ENCODE measurements at places on chromosomes 2 and 18. TPM values are rescaled to one million over a fixed set of nuclear protein-coding genes. Genes with fewer than 3 reads are reported as not detected.

Gene RIT2
- not detected for total RNA-seq

Gene BOLA3
- total RNA-seq: 97.0 TPM

Gene MC2R
- not detected for total RNA-seq

Gene C2orf15
- 2.3 TPM for total RNA-seq

Gene ANKRD30BL
- total RNA-seq: 0.14 TPM

Gene MAP2
- 1.2 TPM for total RNA-seq

Gene SNORC
- total RNA-seq: 3.8 TPM

Gene SULT1C4
- 9.3 TPM for total RNA-seq

- no peaks in the 10 kb centered on the region for H3K4me1 ChIP-seq
- no peaks in the 10 kb centered on the region for H3K36me3 ChIP-seq
- H3K27me3 ChIP-seq: no peaks in the 10 kb centered on the region
- peak; percentile 72 for DNase-seq
- H3K27ac ChIP-seq: no peak overlapping the region
Observed at GRCh38 chr2:146927080-146927711, 917.6 kb upstream of the ACVR2A start.

- H3K36me3 ChIP-seq: no peaks in the 10 kb centered on the region
- peaks cover 20% of the 10 kb centered on the region for H3K4me1 ChIP-seq
- peak; percentile 96 for DNase-seq
- H3K27me3 ChIP-seq: no peaks in the 10 kb centered on the region
Observed at GRCh38 chr18:63161761-63162195, 157.8 kb downstream of the BCL2 start.

DNA sequence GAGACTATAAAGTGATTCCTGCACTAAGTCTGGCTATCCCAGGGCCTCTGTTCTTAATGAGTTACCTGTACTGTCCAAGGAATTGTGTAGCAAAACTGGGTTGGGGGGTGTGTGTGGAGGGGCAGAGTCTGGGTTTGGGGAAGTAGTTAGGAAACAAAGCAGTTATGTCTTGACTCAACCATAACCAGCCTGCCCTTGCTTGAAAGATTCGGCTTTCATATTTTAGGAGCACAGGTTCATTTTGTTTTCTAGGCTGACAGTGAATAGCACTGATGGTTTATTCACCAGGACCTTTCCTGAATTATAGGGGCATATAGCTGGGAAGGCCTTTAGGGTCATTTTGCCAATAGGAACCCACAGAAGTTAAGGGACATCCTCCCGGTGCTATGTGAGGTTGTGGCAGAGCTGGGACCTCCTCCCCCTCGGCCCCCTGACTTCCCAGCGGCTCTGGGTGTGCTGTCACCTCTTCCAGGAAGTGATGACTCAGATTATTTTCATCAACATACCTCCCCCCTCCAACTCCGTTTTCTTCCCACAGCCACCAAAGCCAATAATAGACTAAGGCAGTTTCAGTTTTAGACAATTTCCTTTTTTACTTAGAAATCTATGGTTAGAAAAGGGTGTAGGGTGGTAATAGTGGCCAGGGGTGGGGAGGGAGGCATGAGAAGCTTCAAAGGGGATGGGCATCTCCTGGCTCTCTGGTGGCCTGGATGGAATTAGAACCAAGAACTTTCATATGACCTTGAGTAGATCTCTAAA is 44.8 kb downstream of the SETBP1 start:
- no peaks in the 10 kb centered on the region for H3K36me3 ChIP-seq
- peak overlapping the region; percentile 37 for H3K27ac ChIP-seq
- DNase-seq: peak; percentile 56
- H3K4me3 ChIP-seq: no peak overlapping the region
- no peaks in the 10 kb centered on the region for H3K27me3 ChIP-seq

GRCh38 chr2:143312441-143312840 is 183.2 kb downstream of the ARHGAP15 start:
- no peaks in the 10 kb centered on the region for H3K4me1 ChIP-seq
- DNase-seq: no peak
- H3K27ac ChIP-seq: no peak overlapping the region
- H3K4me3 ChIP-seq: no peak overlapping the region
- H3K36me3 ChIP-seq: no peaks in the 10 kb centered on the region

- DNase-seq: no peak
- peaks cover 20% of the 10 kb centered on the region for H3K4me1 ChIP-seq
- no peaks in the 10 kb centered on the region for H3K36me3 ChIP-seq
- H3K4me3 ChIP-seq: no peak overlapping the region
- H3K27me3 ChIP-seq: peaks cover 17% of the 10 kb centered on the region
Observed at GRCh38 chr2:44682459-44682858, 259.0 kb upstream of the SIX3 start.

- peak; percentile 62 for DNase-seq
- peaks cover 18% of the 10 kb centered on the region for H3K4me1 ChIP-seq
- H3K27me3 ChIP-seq: no peaks in the 10 kb centered on the region
- no peaks in the 10 kb centered on the region for H3K36me3 ChIP-seq
Observed at GRCh38 chr2:172674034-172674967, 61.3 kb upstream of the RAPGEF4 start.

- H3K27me3 ChIP-seq: no peaks in the 10 kb centered on the region
- no peaks in the 10 kb centered on the region for H3K36me3 ChIP-seq
- H3K27ac ChIP-seq: no peak overlapping the region
- DNase-seq: no peak
- H3K4me1 ChIP-seq: no peaks in the 10 kb centered on the region
Observed at GRCh38 chr18:52999633-53000032, 659.6 kb downstream of the DCC start.

DNA sequence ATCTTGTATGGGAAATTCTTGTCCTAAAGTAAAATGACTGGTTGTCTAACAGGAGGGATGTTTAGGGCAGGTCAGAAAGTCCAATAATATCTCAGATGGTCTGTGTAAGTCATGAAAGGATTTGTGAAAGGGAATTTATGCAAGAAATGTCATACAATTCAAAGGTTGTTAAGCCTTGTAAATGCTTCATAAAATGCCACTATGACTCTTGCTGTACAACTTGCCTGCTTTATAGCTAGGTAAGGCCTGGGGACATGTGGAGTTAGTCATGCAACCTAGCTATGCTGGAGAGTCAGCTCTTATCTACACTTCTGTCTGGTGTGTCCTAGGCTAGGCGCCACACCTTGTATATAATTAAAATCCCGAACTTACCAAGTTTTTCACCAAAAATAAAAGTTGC is 36.9 kb upstream of the VWA3B start:
- no peak for DNase-seq
- H3K4me1 ChIP-seq: no peaks in the 10 kb centered on the region
- no peak overlapping the region for H3K4me3 ChIP-seq
- H3K36me3 ChIP-seq: no peaks in the 10 kb centered on the region

DNA sequence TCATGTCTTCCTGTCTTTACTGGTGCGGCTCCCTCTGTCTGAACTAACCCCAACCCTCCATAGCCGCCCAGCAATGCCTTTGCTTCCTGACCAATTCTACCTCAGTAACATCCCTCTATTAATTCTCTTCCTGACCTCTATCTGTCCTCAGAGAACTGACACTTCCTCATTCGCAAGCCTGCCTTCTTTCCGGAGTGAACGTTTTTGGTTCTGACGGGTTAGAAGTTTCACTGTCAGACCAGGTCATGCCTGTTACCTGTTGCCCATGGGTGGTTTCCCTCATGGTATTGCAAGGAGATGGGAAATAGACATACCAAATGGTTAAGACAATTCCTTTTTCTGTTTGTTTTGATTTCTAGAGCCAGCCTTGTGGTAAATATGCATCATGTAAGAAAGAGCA is 453.4 kb upstream of the SLC14A2 start:
- H3K27me3 ChIP-seq: peaks cover 17% of the 10 kb centered on the region
- no peak overlapping the region for H3K4me3 ChIP-seq
- H3K36me3 ChIP-seq: no peaks in the 10 kb centered on the region
- DNase-seq: no peak

DNA sequence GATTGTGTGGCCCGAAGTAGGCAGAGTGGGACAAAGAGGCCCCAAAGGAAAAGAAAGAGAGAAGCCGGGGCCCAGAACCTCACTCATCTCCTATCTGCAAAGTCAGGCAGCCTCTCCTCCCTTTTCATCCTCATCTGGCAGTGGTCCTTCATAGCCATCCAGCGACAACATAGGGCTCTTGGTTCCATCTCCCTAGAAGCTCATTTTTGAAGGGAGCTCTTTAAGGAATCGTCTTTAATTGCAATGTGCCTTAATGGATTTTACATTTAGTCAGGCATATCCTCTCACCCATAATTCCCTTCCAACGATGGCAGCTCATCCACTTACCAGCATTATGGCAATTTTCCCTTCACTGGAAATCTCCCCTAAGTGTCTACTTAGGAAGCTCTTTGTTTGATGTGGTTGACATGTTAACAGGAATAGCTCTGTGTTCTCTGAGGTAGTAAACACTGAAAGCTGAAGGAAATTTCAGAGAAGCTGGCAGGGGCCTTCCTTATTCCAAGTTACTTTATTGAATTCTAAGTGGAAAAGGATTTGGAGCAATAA is 780.6 kb downstream of the TSN start:
- peaks cover 3% of the 10 kb centered on the region for H3K4me1 ChIP-seq
- H3K36me3 ChIP-seq: no peaks in the 10 kb centered on the region
- no peak for DNase-seq
- H3K27me3 ChIP-seq: no peaks in the 10 kb centered on the region
- H3K4me3 ChIP-seq: no peak overlapping the region

DNA sequence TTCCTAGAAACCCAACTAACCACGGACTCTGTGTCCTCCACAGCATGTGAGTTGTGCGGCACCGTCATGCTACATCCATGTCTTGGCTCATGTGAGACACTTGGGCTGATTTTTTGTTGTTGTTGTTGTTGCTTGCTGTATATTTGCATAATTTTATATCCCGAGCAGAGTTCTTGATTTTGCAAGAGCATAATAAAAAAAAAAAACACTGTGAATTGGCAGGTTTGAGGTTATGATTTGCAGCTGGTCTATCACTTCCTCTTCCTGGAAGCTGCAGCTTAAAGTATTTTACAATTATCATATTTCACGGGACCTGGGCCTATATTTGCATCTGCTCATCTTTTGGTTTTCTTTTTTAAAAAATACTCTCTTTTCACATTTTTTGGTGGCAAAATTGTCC is 142.3 kb upstream of the NRP2 start:
- no peaks in the 10 kb centered on the region for H3K27me3 ChIP-seq
- no peak overlapping the region for H3K27ac ChIP-seq
- peaks cover 5% of the 10 kb centered on the region for H3K4me1 ChIP-seq

DNA sequence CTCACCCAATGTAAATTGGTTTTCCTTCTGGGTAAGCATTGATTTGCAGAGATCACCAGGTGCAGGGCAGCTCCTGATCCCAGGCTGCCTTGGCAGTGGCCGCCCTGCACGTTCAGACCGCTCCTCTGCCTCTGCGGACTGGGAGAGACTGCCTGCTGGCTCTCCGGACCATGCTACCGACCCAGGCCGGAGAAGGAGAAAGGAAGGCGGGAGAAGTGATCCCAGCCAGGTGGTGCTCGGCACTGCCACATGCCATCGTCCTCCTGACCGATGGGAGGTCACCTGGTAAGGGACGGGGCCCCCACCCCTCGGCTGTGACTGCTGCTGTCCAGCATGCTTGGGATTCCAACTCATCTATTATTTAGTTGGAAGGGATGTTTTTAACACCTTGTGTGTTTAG is 108.1 kb upstream of the POU3F3 start:
- DNase-seq: no peak
- H3K4me3 ChIP-seq: no peak overlapping the region
- H3K36me3 ChIP-seq: no peaks in the 10 kb centered on the region

GRCh38 chr2:3355951-3356569 is 21.6 kb downstream of the EIPR1 start:
- no peaks in the 10 kb centered on the region for H3K4me1 ChIP-seq
- DNase-seq: no peak

DNA sequence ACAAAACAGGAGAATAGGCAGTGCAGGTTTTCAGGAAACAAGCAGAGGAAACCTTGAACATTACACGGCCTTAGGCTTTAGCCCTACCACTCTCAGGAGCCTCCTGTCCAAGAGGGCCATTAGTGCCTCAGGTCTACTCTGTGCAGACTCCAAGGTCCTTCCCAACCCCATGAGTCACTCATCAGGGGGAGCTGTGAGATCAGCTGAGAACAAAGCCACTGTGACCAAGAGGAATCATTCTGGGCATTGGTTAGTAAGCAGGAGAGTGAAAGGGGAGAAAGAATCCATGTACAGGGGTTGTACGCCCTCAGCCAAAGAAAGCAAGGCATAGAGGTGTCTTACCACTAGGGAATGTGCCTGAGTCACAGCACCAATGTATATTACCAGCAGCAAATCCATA is 680.3 kb downstream of the DPP10 start:
- DNase-seq: no peak
- H3K36me3 ChIP-seq: no peaks in the 10 kb centered on the region
- H3K4me3 ChIP-seq: no peak overlapping the region
- no peaks in the 10 kb centered on the region for H3K27me3 ChIP-seq
- H3K27ac ChIP-seq: no peak overlapping the region

DNA sequence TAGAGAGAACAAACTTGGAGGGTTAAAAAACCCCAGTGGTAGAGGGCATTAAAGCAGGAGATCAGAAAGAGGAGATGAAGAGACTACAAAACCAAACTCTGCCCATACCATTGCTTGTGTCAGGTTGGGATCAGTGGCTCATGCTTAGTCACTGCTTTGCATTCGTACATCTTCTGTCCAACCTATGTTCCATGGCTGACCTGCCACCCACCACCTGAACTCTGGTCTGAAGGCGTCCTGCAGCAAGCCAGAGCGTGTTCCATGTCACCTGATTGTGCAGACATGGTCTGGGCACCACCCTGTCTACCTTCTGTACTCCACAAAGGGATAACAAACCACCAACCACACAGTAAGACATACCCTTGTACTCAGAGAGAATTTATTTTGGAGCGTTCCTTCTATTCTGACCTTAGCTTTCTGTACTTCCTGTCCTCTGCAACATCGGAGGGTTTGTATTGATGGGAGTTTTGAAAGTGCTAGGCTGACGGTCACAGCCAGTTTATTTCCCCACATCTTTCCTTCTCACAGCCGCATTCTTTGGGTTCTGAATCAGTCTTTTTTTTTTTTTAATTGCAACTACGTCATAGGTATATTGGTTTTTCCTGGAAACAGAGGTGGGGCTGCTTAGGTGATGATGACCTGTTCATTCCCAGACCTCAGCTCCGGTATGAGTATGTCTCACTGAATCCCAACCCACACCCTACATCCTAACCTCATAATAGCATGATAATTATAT is 88.3 kb downstream of the SOWAHC start:
- H3K27me3 ChIP-seq: no peaks in the 10 kb centered on the region
- H3K27ac ChIP-seq: no peak overlapping the region
- no peaks in the 10 kb centered on the region for H3K36me3 ChIP-seq
- no peak for DNase-seq
- peaks cover 25% of the 10 kb centered on the region for H3K4me1 ChIP-seq

- H3K36me3 ChIP-seq: peaks cover 7% of the 10 kb centered on the region
- DNase-seq: no peak
- H3K4me3 ChIP-seq: no peak overlapping the region
- H3K27ac ChIP-seq: no peak overlapping the region
- no peaks in the 10 kb centered on the region for H3K27me3 ChIP-seq
Observed at GRCh38 chr2:25790074-25790790, 88.1 kb downstream of the ASXL2 start.

Measured in cardiac muscle cell (in vitro differentiated cells and primary cell).